Omental fat pad (tissue), 4 donors: ENCODE measurements at places on chromosomes 1 and 21. TPM values are rescaled to one million over a fixed set of nuclear protein-coding genes. Genes with fewer than 3 reads are reported as not detected.

SNRPE gene
- 39.4 TPM for total RNA-seq

GPR161 gene
- total RNA-seq = 7.3 TPM

LRRC71 gene
- not detected for total RNA-seq

DNA sequence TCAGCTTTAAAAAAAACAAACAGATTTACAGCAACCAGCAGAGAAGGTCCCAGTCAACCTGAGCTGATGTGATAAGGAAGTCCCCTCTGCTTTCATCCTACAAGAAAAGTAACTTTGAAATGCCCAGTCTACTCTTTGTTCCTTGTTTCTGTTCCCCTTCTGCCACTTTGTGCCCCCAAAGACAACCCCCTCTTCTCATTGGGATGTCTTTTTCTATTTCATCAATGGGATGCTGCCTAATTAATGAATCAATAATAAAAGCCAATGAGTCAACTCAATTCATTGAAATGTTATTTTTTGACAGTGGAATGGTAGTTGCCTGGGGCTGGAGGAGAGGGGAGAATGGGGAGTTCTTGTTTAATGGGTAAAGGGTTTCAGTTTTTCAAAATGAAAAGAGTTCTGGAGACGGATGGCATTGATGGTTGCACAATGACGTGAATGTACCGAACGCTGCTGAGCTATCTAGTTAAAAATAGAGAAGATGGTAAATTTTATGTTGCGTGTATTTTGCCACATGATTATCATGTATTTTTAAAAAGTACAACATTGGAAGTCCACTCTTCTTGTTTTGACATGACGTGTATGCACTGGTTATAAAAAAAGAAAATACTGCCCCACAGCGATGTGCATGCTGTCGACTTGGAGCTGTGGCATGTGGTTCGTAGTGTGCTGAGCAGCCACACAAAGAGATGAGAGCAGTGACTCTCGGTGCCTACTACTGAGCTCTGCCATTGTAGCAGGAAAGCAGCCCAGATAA lies 22.4 kb upstream of the PADI2 start:
- no peak for DNase-seq

DNA sequence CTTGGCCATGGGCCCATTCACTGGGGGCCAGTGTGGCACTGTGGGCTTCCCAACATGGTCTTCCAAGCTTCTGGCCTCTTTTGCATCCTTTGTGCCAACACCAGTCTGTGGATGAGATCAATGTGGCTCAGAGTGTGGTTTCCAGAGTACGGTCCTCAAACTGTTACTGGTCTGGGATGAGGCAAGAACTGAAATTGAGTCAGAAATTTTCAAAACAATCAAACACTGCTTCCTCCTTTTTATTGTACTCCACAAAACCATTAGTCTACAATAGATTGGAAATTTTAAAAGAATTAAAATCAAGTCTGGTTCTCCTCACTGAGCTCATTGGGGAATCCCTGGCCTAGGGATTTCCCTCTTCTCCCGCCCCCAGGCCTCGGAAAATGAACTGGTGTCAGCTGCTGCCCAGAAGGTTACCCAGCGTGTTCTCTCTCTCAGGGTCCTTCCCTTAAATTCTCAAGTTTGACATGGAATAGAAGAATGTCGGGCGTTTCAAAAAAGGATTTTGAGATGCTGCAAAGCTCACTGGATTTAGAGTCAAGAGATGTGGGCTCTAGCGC lies 222.0 kb downstream of the SDCCAG8 start:
- DNase-seq = no peak

DNA sequence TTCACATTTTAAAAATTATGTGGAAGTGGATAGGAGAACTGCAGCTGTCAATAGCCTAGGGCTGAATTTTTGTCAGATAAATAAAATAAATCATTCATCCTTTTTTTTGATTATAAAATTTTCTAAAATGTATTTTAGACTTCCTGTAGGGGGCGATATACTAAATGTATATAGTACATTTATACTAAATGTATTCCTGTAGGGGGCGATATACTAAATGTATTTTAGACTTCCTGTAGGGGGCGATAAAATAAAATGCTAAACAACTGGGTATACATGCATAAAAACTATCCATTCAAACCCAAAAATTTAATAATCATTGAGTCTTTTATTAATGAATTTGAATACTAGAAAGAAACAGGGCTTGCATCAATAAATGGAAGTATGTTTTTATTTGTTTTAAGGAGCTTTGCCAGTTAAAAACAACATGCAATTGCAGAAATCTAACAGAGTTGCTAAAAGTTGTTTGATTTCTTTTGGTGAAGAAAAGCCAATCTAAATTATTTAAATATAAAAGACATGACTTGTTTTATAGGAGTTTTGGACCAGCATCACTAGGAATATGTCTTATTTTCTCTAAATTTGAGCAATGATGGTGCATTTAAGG lies 31.4 kb downstream of the CLCA1 start:
- DNase-seq = no peak

- DNase-seq = no peak
Observed at GRCh38 chr1:182671750-182672486, 12.5 kb downstream of the RGS8 start.

DNA sequence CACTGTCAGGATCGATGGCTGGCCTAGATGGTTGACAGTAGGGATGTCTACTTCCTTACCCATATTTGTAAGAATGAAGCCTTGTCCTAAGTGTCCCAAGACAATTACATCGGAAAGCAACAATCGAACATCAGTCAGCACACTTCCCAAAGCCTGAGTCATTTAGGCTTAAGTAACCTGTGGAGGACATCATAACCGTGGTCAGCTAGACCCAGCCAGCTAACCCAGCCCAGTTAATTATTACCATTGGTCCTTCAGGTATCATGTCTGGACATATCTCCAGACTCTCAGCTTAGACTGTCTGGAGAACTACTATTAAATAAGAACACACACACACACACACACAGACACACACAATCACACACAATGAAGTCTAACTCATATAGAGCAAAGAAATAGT lies 264.7 kb downstream of the TRABD2B start:
- DNase-seq = no peak

DNA sequence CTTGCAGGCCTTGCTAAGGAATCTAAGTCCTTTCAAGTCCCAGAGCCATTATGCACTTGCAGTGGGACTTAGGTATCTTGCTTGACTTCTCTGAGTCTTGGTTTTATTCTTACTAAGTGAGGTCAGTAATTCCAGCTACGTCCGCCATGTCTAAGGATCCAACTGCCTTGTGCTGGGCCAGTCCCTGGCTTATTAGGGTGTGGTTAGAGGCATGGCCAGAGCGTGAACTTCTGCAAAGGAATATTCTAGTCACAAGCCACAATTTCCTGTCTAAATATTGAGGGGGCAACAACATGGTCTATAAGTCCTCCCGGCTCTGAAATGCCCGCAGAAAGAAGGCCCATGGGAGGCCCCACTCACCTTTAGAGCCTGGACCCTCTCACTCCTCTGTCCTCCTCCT lies 82.9 kb downstream of the TMEM53 start:
- no peak for DNase-seq

- DNase-seq = no peak
Observed at GRCh38 chr1:167659450-167659849, 29.4 kb downstream of the RCSD1 start.

DNA sequence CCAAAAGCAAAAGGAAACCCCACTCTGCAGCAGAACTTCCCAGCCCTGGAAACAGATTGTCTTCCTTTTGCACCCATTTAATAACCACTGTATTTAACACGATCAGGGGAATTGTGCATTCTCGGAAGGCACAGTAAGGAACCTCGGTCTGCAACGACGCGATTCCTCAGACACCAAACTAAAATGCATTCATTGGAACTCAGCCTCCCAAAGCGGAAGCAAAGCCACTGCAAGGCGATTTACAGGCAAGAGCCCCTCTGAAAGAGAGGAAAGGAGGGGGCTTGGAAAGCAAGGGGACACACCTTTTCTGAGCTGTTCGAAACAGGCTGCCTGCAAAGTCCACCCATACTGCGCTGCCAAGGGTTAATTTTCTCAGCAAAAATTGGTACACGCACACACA lies 297.7 kb downstream of the OMA1 start:
- DNase-seq = no peak

DNA sequence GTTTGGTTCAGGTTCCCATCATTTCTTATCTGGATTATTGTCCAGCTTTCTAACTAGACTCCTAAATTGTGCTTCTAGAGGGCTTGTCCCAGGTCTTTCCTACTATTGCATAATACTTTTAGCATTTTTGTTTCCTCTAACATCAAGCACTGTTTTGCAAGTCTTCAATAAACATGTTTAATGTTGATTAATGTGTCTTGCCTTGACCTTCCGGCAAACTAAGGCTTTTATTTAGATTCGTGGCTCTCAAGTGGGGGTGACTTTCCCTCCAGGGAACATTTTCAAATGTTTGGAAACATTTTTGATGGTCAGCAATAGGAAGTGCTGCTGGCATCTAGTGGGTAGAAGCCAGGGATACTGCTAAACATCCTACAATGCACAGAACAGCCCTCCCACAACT lies 90.7 kb downstream of the RPE65 start:
- DNase-seq = no peak
